Activated T-helper 1 cell treated with anti-CD3 and anti-CD28 coated beads, Interleukin-2, amount 50 U/mL, for 16 hours (primary cell): ENCODE measurements at places on chromosomes 1 and 21.

DNA sequence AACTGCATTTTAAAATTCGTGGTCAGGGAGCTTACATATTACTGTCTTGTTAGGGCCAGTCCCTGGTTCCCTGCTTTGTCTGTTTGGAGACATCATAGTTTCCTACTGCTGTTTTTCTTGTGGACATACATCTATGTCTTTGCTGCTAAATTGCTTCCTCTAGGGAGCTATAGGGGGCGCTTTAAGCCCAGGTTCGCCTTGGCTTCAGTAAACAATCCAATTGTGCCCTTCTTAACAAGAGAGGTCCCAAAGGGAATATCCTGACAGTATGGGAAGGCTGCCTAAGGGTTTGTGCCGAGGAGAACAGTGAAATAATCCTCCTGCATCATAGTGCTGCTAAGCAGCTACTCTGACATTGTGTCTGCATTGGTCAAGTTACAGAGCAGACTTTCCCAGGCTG is 112.5 kb downstream of the USH2A start:
- no peak for DNase-seq

DNA sequence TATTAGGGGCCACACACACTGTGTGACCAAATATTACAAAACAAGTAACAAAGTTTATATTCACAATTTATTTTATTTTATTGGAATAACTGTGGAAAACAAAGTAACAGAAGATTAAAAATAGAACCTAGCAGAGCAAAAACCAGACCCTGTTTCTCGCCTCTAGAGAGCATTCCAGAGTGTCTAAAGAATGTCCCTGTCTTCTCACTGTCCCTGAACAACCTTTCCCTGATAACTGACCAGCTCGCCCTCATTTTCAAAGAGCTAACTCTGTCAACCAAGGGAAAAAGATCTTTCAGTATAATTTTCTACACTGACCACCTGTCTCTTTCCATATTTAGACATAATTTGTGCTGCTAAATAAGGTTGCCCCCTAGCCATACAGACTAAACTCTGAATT is 646.9 kb downstream of the USP25 start:
- no peak for DNase-seq

- DNase-seq = no peak
Observed at GRCh38 chr1:84253036-84253435, 48.5 kb upstream of the SAMD13 start.

DNA sequence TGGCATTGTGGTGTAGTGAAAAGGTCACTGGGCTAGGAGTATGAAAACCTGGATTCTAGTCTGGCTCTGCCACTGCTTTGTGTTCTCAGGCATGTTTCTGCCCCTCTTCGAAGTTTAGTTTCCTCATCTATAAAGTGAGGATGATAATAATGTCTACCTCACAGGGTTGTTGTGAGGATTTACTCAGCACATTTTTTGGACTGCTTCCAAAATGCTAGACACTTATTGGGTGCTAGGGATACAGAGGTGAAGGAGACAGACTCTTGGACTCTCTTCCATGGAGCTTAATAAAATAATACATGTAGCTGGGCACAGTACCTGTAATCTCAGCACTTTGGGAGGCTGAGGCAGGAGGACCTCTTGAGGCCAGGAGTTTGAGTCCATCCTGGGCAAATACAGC is 3.6 kb downstream of the KIF2C start:
- DNase-seq = no peak

DNA sequence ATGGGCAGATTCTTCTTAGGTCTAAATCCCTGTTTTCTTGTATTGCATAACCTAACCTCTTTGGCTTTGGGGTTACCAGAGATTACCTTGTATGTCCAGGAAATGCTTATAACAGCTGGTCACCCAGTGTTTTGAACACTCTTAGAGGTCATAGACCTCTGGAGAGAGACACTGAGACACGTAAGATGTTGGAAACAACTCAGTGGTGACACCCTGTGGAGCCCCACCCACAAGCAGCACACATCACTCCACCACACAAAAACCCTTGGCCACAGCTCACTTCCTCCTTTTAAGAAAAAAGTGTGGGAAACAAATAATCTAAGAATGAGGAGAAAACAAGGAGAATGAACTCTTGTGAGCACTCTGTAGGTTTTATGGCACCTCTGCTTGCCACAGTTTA is 26.3 kb upstream of the CYP4B1 start:
- no peak for DNase-seq

DNA sequence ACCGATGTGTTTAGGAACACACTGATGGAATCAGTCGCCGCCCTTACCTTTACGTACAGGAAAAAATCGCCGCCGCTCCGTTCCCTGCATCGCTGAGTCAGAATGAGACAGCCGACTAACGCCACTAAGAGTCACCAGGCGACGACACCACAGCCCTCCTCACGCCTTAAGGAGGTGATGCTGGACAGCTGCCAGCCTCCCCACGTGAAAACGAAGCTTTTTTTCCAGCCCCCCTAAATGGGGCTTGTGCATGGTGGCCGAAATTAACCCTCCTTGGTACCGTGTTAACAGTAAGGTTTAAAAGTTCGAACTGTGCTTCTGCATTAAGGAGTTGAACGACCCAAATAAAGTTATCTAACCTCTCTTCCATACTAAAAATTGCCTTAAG is 511 bp downstream of the DNTTIP2 start:
- DNase-seq = peak; percentile 32

- no peak for DNase-seq
Observed at GRCh38 chr1:198113342-198113750, 43.5 kb upstream of the NEK7 start.

- no peak for DNase-seq
Observed at GRCh38 chr21:36718951-36719501, 20.1 kb downstream of the SIM2 start.

- no peak for DNase-seq
Observed at GRCh38 chr1:201649761-201650622, 111.1 kb downstream of the NAV1 start.

- DNase-seq = no peak
Observed at GRCh38 chr1:173554089-173554488, 48.8 kb downstream of the SLC9C2 start.

GRCh38 chr1:239437822-239438221 is 51.5 kb downstream of the CHRM3 start:
- DNase-seq = no peak

GRCh38 chr1:177119311-177119710 is 45.2 kb downstream of the ASTN1 start:
- no peak for DNase-seq

DNA sequence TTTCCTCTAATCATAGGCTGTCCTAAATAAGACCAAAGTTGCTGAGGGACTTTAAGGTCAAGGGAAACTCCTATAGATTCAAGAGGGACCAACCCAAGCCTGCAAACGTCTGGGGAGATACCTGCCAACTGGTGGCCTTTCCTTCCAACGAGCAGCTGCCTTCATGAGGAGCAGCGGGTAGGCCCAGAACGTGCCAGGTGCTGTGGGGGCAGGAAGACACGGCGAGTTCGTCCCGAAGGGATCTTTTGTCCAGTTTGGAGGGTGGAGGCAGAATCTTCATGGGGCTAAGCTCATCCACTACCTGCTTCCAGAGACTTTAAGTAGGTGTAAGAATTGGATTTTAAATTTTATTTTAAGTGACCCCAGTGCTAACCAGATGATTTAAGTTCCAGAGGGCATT is 26.0 kb upstream of the SLC26A9 start:
- DNase-seq = no peak

DNA sequence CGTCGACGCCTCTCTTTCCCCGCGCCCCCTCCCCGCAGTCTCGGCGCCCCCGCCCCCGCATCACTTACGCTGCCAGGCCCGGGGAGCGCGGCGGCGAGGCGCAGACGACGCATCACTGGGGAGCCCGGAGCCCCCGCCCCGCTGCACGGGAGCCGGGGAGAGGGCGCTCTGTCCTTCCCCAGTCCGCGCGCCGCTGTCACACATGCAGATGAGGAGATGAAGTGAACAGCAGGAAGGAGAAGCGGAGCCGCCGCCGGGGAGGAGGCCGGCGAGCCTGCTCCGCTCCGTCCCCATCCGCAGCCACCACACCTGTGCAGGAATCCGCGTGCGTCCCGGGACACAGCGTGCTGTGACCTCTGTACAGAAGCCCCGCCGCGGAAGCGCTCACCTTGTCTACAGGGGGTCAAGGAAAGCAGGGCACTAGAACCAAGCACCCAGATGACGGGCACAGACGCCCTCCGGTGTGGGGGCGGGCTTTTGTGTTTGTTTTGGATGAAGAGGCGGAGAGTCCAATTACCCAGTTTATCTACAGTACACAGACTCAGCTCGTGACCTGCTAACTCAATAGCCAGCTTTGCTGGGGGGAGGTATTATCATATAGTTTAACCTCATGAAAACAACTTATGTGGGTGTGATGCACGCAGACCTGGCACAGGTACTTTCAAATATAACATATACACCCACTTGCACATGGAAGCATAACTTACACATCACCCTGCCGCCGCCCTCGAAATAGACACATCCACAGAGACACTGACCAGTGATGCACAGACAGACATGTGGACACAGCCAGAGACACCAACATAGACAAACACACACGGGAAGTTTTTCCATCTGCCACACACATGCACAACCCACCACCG is 12.4 kb downstream of the KLHDC8A start:
- no peak for DNase-seq

DNA sequence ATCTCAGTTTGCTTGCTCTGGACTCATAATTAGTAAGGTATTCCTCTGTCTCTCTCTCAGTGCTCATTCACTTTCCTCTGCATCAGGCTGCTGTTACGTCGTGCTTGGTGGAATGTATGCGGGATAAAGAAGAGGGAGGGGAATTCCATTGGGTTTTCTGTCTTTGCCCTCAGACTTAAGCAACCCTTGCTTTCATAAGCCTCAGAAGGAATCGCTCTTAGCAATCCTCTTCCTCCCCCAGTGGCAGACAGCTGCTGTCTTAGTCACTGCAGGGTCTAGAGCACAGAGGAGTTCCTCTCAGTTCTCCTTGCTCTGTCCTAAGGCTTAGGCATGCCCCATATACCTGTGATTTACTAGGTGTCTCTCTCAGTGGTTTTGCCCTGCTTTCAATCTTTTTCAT is 19.1 kb upstream of the NTMT2 start:
- no peak for DNase-seq

DNA sequence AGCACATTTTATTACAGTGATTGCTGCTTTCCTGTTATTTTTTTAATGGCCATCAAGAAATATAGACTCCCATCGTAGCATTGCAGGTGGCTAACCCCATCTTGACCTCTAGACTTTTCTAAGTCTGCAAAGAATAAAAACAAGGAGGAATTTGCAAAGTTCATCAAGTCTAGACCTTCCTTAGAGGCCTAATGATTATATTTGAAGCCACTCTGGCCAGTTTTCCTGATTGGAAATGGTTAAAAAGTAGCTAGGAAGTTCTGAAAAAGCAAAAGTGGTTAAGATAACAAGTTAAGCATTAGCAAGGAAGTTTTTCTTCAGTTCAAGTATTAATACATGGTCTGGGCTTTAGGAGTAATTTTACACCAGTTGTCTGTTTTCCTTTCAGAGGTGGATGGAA is 16.7 kb upstream of the KCNJ15 start:
- DNase-seq = no peak

DNA sequence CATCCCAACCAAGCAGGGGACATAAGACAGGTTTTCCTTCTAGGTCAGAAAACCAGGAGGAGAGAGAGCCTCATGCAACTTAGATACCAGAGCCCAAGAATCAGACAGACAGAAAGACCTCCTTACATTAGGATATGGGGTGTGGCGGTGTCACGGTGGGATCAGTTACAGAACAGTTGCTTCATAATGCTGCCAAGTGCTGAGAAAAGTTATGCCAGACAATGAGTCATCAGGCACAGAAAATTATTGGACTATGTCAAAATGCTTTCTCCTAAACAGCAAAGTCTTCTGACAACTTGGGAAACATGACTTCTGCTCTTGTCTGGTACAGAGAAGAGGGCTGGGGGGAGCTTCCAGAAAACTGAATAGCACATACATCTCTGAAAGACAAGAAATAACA is 1120.2 kb upstream of the TMPRSS15 start:
- DNase-seq = no peak

GRCh38 chr1:24965571-24965930 is 35.5 kb upstream of the RUNX3 start:
- no peak for DNase-seq

DNA sequence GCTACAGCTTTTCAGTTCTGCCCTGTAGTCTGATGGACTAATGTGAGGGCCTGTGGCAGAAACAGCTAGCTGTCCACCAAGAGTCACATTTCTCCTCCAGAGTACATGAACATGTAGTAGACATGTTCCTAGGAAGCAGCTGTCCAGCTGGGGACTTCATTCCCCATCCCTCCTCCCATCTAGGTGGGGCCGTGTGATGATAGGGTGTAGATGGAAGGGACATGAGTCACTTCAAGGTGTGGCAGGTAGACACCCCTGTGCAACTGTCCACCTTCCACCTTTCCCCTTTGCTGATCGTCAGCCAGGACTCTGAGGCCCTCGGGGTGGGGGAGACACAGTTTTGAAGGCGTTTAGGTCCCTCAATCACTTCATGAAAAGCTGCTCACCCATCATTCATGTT is 3.6 kb upstream of the RD3 start:
- no peak for DNase-seq

GRCh38 chr1:180382326-180383115 is 119.9 kb downstream of the ACBD6 start:
- no peak for DNase-seq

- no peak for DNase-seq
Observed at GRCh38 chr1:53083636-53084588, 21.9 kb downstream of the PODN start.

- DNase-seq = no peak
Observed at GRCh38 chr1:56590520-56591011, 11.2 kb upstream of the PLPP3 start.

DNA sequence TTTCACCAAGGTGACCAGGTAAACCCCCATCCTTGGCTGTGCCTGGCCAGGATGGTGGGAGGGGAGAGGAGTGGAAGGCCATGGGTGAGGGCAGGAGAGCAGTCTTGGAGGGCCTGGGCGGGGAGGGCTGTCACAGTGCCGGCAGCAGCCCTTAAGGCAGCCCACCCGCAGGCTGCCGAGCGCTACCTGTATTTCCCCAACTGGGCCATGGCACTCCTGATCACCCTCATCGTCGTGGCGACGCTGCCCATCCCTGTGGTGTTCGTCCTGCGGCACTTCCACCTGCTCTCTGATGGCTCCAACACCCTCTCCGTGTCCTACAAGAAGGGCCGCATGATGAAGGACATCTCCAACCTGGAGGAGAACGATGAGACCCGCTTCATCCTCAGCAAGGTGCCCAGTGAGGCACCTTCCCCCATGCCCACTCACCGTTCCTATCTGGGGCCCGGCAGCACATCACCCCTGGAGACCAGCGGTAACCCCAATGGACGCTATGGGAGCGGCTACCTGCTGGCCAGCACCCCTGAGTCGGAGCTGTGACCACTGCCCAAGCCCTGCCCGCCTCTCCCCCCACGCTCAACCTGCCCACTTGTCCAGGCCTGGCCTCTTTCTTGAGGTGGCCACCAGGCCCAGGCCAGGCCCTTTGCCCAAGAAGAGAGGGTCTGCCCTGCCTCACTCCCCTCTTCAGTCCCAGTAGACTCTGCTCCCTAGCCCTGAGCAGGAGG is 12.0 kb upstream of the KCNC4 start:
- DNase-seq = no peak

- DNase-seq = no peak
Observed at GRCh38 chr1:181513786-181514297, 30.5 kb downstream of the CACNA1E start.
